PC-3 (cell line): ENCODE measurements at places on chromosomes 6 and 20. TPM values are rescaled to one million over a fixed set of nuclear protein-coding genes. Genes with fewer than 3 reads are reported as not detected.

GRCh38 chr6:123965894-123966293 is 162.2 kb downstream of the NKAIN2 start:
- no peaks in the 10 kb centered on the region for H3K27me3 ChIP-seq
- H3K4me3 ChIP-seq: no peak overlapping the region
- peak; percentile 10 for DNase-seq
- H3K27ac ChIP-seq: no peak overlapping the region
- no peaks in the 10 kb centered on the region for H3K4me1 ChIP-seq

GRCh38 chr20:33415948-33416347 is 14.6 kb upstream of the CDK5RAP1 start:
- H3K27me3 ChIP-seq: no peaks in the 10 kb centered on the region
- no peak overlapping the region for H3K4me3 ChIP-seq
- no peaks in the 10 kb centered on the region for H3K4me1 ChIP-seq
- no peak overlapping the region for H3K27ac ChIP-seq
- DNase-seq: peak; percentile 44
- no peaks in the 10 kb centered on the region for H3K36me3 ChIP-seq

KCNQ5 gene
- total RNA-seq: 0.17 TPM in 1 of 2 replicates, not detected in the other

CFB gene
- total RNA-seq: 0.86 TPM in 1 of 2 replicates, not detected in the other

DNA sequence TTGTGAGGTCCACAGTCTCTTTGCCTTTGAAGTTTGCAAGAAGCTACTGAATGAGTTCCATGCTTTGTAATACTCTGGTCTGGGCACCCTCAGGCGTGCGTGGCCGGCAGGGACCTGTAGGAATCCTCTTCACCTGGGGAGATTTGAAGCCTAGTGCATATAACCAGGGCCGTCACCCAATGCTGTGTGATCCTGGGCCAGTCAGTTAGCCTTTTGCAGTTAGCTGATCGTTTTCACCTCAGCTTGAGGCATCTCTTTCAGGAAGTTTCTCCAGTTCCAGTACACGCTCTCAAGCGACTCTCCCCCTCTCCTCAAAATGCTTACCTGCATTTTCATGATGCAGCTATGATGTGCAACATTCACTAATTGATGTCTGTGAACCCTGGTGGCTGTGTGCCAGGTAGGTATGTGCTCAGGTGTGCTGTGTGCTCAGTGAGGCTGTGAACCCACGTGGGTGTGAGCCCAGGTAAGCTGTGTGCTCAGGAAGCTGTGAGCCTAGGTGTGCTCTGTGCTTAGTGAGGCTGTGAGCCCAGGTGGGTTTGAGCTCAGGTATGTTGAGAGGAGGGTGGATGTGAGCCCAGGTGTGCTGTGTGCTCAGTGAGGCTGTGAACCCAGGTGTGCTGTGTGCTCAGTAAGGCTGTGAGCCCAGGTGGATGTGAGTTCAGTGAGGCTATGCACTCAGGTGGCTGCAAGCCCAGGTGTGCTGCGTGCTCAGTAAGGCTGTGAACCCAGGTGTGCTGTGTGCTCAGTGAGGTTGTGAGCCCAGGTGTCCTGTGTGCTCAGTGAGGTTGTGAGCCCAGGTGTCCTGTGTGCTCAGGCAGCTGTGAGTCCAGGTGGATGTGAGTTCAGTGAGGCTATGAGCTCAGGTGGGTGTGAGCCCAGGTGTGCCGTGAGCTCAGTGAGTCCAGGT is 120.4 kb downstream of the PHACTR3 start:
- no peak for DNase-seq
- H3K4me3 ChIP-seq: no peak overlapping the region
- no peaks in the 10 kb centered on the region for H3K36me3 ChIP-seq
- no peaks in the 10 kb centered on the region for H3K4me1 ChIP-seq
